MM.1S (cell line): ENCODE measurements at places on chromosomes 3 and 15.

GRCh38 chr3:58794750-58795149, 128.2 kb upstream of the FAM3D start:
- no peak overlapping the region for H3K4me3 ChIP-seq
- DNase-seq: no peak
- H3K27ac ChIP-seq: no peak overlapping the region
- no peaks in the 10 kb centered on the region for H3K27me3 ChIP-seq

- H3K4me1 ChIP-seq: peaks cover 35% of the 10 kb centered on the region
- H3K27ac ChIP-seq: peak overlapping the region; percentile 70; the same call in 1 of the 2 replicates
- peak; percentile 60 for DNase-seq
Measured at GRCh38 chr3:172189213-172189612, 149.8 kb downstream of the FNDC3B start.

DNA sequence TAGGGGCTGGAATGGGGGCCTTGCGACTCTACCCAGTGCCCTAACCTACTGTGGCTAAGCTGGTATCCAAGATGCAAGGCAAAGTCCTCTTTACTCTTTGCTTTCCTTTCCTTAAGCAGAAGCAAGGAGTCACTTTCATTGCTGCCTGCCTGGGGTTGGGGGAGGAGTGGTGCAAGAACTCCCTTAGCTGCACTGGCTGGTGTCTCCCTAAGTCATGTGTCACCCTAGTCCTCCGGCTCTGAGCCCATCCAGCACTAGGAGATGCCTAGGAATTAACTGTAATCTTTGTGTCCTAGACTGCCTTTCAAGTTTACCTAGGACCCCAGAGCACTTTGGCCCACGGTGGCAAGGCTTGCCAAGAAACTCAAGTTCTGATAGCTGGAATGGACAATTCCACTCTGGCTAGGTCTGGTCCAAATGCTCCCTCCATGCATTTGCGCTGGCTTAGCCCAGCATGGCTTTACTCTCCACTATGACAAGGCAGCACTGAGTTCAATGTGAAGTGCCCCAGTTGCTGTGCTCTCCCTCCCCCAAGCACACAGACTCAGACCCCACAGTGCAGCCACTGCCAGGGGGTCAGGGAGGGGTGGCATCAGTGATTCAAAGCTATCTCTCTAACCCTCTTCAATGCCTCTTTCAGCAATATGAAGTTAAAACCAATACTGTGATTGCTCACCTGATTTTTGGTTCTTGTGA, 58.7 kb downstream of the ESYT3 start:
- no peaks in the 10 kb centered on the region for H3K27me3 ChIP-seq
- no peak overlapping the region for H3K4me3 ChIP-seq
- H3K4me1 ChIP-seq: no peaks in the 10 kb centered on the region
- H3K36me3 ChIP-seq: no peaks in the 10 kb centered on the region
- DNase-seq: no peak

GRCh38 chr3:11238880-11239279, 33.3 kb upstream of the ATG7 start:
- H3K27ac ChIP-seq: no peak overlapping the region
- no peak overlapping the region for H3K4me3 ChIP-seq
- no peaks in the 10 kb centered on the region for H3K36me3 ChIP-seq
- no peaks in the 10 kb centered on the region; the same call in 1 of the 2 replicates for H3K27me3 ChIP-seq

GRCh38 chr3:10192953-10193691, 28.4 kb downstream of the IRAK2 start:
- H3K4me3 ChIP-seq: no peak overlapping the region
- H3K36me3 ChIP-seq: no peaks in the 10 kb centered on the region
- H3K27me3 ChIP-seq: no peaks in the 10 kb centered on the region
- DNase-seq: no peak
- H3K4me1 ChIP-seq: peaks cover 17% of the 10 kb centered on the region
- no peak overlapping the region for H3K27ac ChIP-seq

- H3K4me3 ChIP-seq: no peak overlapping the region
- no peaks in the 10 kb centered on the region; the same call in 1 of the 2 replicates for H3K36me3 ChIP-seq
- no peaks in the 10 kb centered on the region for H3K27me3 ChIP-seq
- peaks cover 27% of the 10 kb centered on the region for H3K4me1 ChIP-seq
Measured at GRCh38 chr15:89888214-89888804, 5.5 kb downstream of the AP3S2 start.

- no peak for DNase-seq
- no peaks in the 10 kb centered on the region for H3K27me3 ChIP-seq
- peaks cover 10% of the 10 kb centered on the region for H3K4me1 ChIP-seq
- H3K4me3 ChIP-seq: no peak overlapping the region
Measured at GRCh38 chr3:165466856-165467255, 270.7 kb upstream of the SLITRK3 start.

- no peaks in the 10 kb centered on the region for H3K36me3 ChIP-seq
- no peaks in the 10 kb centered on the region for H3K27me3 ChIP-seq
- no peaks in the 10 kb centered on the region for H3K4me1 ChIP-seq
- no peak overlapping the region for H3K4me3 ChIP-seq
Measured at GRCh38 chr3:98839846-98840245, 61.6 kb downstream of the DCBLD2 start.

- DNase-seq: no peak
- no peaks in the 10 kb centered on the region for H3K27me3 ChIP-seq
- H3K27ac ChIP-seq: no peak overlapping the region
- no peak overlapping the region for H3K4me3 ChIP-seq
Measured at GRCh38 chr15:33910741-33911140, 57.6 kb upstream of the CHRM5 start.

GRCh38 chr15:29910068-29910467, 87.8 kb upstream of the TJP1 start:
- no peak overlapping the region for H3K27ac ChIP-seq
- H3K4me1 ChIP-seq: no peaks in the 10 kb centered on the region
- no peak for DNase-seq
- no peaks in the 10 kb centered on the region for H3K36me3 ChIP-seq
- no peak overlapping the region for H3K4me3 ChIP-seq

GRCh38 chr3:95134693-95135413, 1072.0 kb downstream of the NSUN3 start:
- peak; percentile 82 for DNase-seq
- no peak overlapping the region for H3K27ac ChIP-seq
- no peak overlapping the region for H3K4me3 ChIP-seq
- no peaks in the 10 kb centered on the region for H3K27me3 ChIP-seq
- no peaks in the 10 kb centered on the region for H3K4me1 ChIP-seq

GRCh38 chr3:70554170-70554569, 241.7 kb upstream of the MDFIC2 start:
- no peaks in the 10 kb centered on the region for H3K36me3 ChIP-seq
- no peak for DNase-seq
- H3K27ac ChIP-seq: no peak overlapping the region
- H3K27me3 ChIP-seq: no peaks in the 10 kb centered on the region

DNA sequence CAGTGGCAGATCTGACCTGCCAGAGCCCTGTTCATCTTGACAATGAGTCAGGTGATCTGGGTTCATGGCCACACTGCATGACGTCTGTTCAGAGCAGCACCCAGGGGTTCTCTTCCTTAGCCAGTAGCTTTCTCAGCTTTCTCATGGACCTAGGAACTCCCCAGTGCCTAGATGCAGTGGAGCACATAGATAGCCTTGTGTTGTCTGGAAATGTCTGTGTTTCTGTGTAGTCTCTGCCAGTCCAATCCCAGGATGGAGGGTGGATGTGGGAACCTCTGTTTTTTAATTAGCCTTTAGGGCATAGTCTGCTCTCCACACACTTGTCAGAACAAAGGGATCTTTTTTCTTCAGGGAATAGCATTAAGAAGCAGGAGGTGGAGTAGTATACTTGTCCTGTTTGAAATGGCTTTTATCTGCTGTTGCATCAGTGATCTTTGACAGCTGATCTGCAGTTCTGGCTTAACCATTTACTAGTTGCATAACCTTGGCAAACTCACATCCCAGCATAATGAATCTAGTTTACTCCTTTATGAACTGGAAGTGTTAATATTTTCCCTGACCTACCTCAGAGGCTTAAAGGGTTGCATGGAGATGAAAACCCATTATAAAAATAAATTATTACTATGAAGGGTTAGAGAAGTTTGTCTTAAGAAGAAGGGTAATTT, 16.1 kb upstream of the CACNA1D start:
- DNase-seq: no peak
- no peak overlapping the region for H3K4me3 ChIP-seq
- H3K4me1 ChIP-seq: no peaks in the 10 kb centered on the region
- no peak overlapping the region for H3K27ac ChIP-seq
- H3K27me3 ChIP-seq: no peaks in the 10 kb centered on the region

- no peaks in the 10 kb centered on the region for H3K27me3 ChIP-seq
- peaks cover 4% of the 10 kb centered on the region; the same call in 1 of the 2 replicates for H3K4me1 ChIP-seq
- H3K27ac ChIP-seq: no peak overlapping the region
- H3K36me3 ChIP-seq: no peaks in the 10 kb centered on the region
Measured at GRCh38 chr15:77027697-77028450, 32.9 kb downstream of the PSTPIP1 start.

DNA sequence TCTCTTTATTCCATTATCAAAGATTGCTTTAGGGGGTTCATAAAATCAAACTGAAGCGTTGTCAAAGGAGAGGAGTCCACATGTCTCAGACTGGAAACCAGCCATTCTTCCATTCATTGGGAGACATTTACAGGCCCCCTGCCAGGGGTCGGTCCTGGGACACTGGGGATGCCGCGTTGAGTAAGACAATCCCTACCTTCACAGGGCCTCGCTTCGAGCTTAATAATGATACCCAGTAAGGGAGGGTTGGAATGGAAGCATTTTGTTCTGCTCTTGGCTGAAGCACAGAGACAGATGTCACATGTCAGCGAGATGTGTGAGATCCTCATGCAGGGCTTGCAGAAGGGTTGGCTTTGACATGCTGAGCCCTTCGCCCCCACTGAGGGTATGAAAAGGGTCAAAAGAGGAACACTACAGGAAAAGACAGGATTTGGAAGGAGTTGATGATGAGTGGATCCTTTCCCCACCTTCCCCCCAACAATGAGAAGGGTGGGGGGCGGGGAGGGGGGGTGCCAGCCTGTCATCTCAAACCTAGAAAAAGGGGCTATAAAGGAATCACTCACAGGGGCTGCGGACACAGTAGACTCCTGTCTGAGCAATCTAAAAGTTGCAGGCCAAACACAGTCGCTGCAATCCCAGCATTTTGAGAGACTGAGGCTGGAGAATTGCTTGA, 25.6 kb upstream of the ARL8B start:
- H3K4me3 ChIP-seq: no peak overlapping the region
- no peak for DNase-seq
- no peaks in the 10 kb centered on the region for H3K4me1 ChIP-seq
- no peaks in the 10 kb centered on the region for H3K27me3 ChIP-seq
- H3K36me3 ChIP-seq: no peaks in the 10 kb centered on the region

DNA sequence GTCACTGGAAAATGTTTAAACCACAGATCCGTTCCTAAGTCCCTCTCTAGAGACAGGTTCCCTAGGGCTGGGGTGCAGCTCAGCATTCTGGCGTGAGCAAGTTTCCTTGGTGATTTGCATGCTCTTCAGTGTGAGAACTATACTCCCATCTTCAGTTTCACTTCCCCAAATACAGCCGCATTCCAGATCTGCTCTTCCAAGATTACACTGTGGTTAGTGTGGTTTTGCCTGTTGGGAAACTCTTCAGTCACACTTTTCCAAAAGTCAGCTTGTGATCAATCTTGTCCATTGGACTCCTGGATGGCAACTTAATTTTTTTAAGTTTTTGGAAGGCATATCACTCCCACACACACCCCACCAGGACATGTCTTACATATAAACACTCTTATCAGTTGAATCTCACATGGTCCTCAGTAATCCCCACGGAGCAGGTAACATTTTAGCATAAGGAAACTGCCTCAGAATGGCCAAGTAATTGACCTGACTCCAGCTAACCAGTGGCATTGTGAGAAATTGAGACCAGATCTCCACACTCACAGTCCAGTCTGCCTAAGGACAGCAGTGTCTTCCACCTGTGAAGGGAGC, 33.5 kb upstream of the PTPN23 start:
- H3K36me3 ChIP-seq: no peaks in the 10 kb centered on the region
- H3K4me3 ChIP-seq: no peak overlapping the region; the same call in 1 of the 2 replicates
- H3K4me1 ChIP-seq: peaks cover 19% of the 10 kb centered on the region
- H3K27ac ChIP-seq: peak overlapping the region; percentile 13; the same call in 1 of the 2 replicates
- peak; percentile 41 for DNase-seq
- H3K27me3 ChIP-seq: no peaks in the 10 kb centered on the region

DNA sequence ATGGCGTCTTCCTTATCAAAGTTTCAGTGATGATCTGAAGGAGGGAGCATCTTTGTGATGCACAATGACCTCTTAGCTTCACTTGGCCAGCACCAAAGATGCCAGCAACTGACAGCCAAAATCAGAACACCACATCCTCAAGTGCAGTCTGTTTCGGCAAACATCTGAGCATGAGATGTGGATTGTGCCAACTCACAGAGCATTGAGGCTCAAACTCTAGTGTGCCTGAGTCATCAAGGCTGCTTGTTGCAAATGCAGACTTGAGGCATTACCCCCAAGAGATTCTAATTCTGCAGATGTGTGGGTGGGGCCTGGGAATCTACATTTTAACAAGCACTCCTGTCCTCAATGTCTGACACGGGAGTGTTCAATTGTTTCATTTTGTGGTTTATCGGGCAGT, 35.8 kb downstream of the ABHD5 start:
- no peak for DNase-seq
- H3K27me3 ChIP-seq: no peaks in the 10 kb centered on the region
- no peak overlapping the region for H3K27ac ChIP-seq
- no peaks in the 10 kb centered on the region for H3K4me1 ChIP-seq
- H3K36me3 ChIP-seq: no peaks in the 10 kb centered on the region

DNA sequence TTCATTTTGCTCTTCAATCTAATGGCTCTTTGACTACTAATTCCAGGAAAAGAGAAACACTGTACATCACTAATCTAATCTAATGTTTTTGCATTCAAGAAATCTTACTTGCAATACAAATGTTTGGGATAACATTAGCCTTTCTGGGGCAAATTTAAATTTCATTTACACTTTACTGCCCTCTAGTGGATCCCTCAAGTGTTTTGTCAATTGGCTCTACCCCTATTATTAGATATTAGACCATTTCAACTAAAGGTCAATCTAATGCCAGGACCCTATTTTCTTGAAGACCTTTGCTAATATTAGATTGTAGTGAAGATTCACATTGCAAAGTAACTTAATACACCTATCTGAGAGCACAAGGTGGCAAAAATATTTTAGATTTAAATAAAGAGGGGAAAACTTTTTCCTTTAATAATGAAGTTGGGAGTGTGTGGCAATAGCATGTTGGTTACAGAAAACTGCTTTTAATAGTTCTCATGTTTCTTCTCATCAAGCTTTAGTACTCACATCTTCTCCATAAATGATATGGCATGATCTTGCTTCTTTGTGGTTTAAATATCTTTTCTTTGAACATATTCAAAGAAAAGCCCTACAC, 5.0 kb downstream of the C2CD4A start:
- DNase-seq: peak; percentile 51
- H3K36me3 ChIP-seq: no peaks in the 10 kb centered on the region
- H3K4me3 ChIP-seq: no peak overlapping the region
- peaks cover 8% of the 10 kb centered on the region; the same call in 1 of the 2 replicates for H3K27me3 ChIP-seq
- no peaks in the 10 kb centered on the region for H3K4me1 ChIP-seq

GRCh38 chr15:89377842-89378295, 43.2 kb upstream of the POLG start:
- H3K27me3 ChIP-seq: peaks cover 95% of the 10 kb centered on the region
- H3K4me3 ChIP-seq: no peak overlapping the region
- no peak overlapping the region for H3K27ac ChIP-seq
- no peaks in the 10 kb centered on the region for H3K36me3 ChIP-seq
